ENCODE measurements at places on chromosomes 13 and 19. TPM values are rescaled to one million over a fixed set of nuclear protein-coding genes. Genes with fewer than 3 reads are reported as not detected.

DNA sequence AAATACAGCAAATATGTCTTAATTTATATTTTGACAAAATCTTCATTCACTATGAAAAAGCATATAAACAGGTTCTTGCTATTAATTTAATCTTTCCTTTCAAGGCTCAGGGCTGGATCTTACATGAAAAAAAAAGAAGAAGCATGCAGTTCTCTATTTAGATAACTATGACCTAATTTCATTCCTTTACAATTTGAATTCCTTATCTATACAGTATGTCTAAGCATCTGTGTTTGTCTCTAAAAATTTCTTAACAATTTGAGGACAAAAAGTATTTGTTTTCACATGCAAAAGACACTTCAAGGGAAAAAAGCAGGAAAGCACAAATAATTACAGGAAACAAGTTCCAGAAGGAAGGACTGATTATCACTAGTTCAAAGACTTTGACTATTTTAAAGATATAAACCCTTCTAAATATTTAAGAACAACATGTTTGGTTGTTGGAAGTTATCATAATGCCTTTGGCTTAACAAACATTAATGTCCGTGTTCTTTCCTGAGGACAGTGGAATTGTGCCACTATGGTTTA lies 157.5 kb downstream of the TBC1D4 start:
- DNase-seq: no peak

DNA sequence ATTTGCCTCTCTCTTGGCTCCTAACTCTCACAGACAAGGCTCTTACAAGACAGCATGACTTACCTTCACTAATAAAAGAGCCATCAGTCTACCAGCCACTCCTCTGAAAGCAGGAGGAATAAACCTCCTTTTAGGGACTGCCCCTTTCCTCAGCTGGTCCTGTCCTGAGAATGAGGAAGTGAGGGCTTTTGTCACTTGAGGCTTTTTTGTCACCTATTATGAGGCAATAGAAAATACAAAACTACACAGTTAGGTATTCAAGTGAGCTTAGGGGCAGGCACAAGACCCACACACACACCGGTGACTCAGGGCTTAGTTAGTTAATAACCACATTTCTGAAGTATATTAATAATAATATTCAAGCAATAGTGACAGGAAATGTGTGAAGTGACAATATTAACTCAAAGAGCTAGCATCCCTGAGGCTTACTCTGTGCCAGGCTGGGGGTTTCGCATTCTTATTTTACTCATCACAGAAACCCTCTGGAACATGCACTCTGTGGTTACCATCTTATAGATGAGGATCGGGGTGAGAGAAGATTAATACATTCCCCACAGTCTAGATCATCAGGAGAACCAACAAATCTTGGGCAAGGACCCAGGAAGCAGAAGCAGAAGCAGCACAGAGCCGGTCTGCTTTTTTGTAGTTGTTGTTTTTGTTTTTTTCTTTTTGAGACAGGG lies 379.9 kb downstream of the LIG4 start:
- peak; percentile 68 for DNase-seq

GRCh38 chr13:94419925-94420305 lies 59.6 kb downstream of the DCT start:
- DNase-seq: no peak

The GET3 gene
- total RNA-seq: 74.5 TPM

The ACP5 gene
- 9.8 TPM for total RNA-seq

- no peak for DNase-seq
Measured at GRCh38 chr19:30085394-30085793, 143.4 kb downstream of the URI1 start.

The CEACAM16 gene
- not detected for total RNA-seq

- peak; percentile 29 for DNase-seq
Measured at GRCh38 chr19:55146078-55146704, 2.8 kb downstream of the TNNT1 start.

- DNase-seq: no peak
Measured at GRCh38 chr13:26026211-26026610, 25.6 kb downstream of the SHISA2 start.

The CGB5 gene
- total RNA-seq: not detected

DNA sequence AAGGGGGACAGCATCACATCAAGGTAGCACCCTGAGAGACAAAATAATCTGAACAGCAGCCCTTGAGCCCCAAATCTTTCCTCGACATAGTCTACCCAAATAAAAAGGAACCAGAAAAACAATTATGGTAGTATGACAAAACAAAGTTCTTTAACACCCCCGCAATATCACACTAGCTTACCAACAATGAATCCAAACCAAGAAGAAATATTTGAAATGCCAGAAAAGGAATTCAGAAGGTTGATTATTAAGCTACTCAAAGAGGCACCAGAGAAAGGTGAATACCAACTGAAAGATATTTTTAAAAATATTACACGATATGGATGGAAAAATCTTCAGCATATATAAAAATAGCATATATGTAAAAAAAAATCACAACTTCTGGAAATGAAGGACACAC lies 252.9 kb upstream of the SLITRK6 start:
- DNase-seq: no peak

DNA sequence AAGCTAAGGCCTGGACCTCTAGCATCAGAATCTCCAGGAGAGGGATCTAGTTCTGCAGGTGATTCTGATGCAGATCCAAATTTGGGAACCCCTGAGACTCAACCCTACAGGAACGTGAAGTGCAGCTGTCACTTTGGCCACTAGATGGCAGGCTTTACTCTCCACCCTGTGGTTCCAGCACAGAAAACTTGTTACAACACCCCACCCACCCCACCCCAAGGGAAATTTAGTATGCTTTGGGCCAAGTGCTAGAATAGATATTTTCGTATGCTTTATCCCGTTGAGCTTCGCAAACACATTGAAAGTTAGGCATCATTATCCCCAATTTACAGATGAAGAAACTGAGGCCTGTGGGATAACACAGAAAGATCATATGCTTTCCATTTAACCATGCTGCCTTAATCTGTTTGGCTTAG lies 232.0 kb downstream of the B3GLCT start:
- peak; percentile 21 for DNase-seq

DNA sequence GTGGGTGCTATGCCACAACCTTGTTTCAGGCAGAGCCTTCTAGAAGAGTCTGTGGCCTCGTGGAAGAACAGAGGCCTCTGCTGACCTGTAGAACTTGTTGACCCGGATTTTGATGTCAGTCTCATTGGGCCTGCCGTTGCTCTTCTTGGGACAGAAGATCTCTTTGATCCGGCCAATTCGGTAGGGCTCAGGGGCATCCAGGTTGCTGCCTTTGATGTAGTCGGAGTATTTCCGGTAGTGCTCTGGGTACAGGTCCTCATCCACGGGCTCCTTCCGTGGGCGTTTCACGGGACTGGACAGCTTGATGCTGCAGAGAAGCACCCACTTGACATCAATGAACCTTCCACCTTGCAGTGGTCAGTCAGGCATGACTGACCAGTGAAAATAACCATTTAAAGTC lies 24.0 kb upstream of the EIF3G start:
- no peak for DNase-seq

The FAM83E gene
- 2.7 TPM for total RNA-seq

The PTGIR gene
- under 0.01 TPM for total RNA-seq

The CEACAM4 gene
- not detected for total RNA-seq

GRCh38 chr13:112229992-112230872 lies 145.9 kb upstream of the SPACA7 start:
- no peak for DNase-seq

DNA sequence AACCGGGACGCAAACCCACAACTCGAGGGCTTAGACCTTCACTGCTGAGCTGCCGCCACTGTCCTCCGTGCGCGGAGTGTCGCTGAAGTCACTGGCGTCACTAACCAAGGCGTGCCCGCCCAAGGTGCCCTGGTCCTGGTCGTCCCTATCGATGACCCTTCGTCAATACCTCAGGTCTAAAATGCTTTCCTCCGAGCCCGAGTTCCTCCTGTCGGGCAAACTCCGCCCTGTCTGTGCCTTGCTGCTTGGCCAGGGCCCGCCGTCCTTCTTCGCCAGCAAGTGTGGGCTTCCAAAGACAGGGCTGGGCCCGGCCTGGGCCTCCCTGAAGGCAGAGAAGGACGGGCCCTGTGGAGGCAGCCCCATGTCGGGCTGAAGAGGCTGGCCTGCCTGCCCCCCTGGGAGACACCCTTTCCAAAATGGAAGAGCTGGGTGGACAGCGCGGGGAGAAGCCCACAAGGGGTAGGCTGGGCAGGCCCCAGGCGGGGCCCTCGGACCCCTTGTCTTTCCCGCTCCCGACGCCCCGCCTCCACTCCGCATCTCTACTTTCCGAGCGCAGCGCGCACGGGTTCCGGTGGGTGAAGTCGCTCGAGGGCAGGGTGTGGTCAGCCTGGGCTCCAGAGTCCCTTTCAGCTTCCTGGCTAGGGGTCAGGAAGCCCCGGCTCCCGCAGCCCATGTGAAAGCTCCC lies 13.4 kb downstream of the RB1 start:
- no peak for DNase-seq

DNA sequence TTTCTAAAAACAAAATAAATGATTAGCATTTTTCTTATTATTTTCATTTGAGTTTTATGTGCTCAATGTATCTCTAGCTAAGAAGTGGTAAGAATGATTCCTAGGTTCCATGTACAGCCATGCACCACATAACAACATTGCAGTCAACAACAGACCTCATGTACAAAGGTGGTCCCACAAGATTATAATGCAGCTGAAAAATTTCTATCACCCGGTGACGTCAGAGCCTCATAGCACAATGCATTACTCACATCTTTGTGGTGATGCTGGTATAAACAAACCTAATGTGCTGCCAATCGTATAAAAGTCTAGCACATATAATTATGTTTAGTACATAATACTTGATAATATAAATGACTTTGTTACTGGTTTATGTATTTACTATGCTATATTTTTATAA lies 120.5 kb downstream of the SLC7A1 start:
- DNase-seq: no peak

The ICAM4 gene
- total RNA-seq: 1.5 TPM

DNA sequence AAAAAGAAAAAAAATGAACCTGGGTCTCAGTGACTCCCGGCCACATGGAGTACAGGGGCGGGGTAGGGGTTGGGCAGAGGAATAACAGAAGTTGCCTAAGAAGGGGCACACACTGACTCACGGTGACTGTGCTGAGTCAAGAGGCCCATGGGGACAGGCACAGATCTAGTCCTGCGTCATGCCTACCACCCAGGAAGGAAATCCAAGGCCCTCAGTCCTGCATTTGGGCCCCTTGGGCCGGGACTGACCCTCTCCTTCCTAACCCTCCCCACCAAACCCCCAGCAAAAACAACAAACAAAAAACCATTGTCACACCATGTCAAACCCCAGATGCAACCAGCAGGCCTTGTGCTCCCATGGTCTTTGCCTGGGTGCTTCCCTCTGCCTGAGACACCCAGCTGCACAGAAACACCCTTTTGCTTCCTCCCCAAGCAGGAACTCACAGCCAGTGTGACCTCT lies 9.6 kb upstream of the NOTCH3 start:
- DNase-seq: peak; percentile 57

GRCh38 chr19:952680-953444 lies 27.0 kb downstream of the ARID3A start:
- no peak for DNase-seq

- DNase-seq: no peak
Measured at GRCh38 chr19:35135389-35135909, 590 bp upstream of the LGI4 start.

The PRX gene
- total RNA-seq: 1.7 TPM

DNA sequence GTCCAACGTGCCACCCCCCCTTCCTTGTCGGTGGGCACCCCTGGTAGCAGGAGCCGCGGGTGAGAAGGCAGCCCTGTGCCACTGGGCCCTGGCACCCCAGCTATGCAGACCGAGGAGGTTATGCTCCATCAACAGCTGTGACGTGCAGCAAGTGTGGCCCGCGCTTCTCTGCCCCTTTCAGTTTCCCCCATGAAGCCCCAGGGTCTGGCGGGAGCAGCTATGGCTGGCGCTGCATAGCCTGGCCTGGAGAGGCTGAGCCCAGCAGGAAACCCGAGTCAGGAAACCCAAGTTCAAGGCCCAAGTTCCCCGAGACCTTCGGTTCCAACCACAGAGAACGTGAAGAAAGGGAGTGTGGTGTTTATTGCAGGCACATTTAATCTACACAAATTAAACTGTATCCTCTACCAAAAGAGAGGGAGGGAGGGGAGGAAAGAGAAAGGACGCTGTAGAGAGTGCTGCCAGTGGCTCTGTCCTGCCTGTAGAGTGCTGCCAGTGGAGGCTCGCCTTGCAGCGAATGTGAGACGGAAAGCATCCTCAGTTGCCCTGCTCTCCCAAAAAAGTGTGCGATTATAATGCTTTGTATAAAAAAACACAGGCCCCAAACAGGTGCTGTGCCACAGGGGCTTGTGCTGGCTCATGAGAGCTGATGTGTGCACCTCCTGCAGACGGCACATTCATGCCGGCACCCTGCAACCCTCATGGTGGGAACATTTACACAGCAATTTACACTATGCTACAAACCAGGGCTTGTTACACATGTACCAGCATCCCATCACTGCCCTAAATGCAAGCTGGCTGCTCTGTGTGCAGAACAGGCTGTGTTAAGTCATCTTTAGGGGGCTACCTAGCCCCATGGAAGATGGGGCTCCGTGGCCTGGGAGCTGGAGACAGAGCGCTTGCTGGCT lies 16.3 kb downstream of the POP4 start:
- no peak for DNase-seq

The TLE6 gene
- 1.6 TPM for total RNA-seq

The ADAMTSL5 gene
- total RNA-seq: 5.3 TPM

DNA sequence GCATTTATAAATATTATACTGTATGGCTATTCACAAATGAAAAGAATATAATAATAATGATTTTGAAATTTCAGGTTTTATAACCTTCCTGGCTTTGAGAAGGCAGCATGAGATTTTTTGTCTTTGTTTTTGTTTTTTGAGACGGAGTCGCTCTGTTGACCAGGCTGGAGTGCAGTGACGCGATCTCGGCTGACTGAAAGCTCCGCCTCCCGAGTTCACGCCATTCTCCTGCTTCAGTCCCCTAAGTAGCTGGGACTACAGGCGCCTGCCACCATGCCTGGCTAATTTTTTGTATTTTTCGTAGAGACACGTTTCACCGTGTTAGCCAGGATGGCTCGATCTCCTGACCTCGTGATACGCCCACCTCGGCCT lies 64.1 kb downstream of the ZNF429 start:
- no peak for DNase-seq

- peak; percentile 14 for DNase-seq
Measured at GRCh38 chr19:2150794-2151338, 500 bp downstream of the AP3D1 start.

The TJP3 gene
- 0.50 TPM for total RNA-seq

GRCh38 chr13:41352935-41353840 lies 42.1 kb downstream of the NAA16 start:
- peak; percentile 56 for DNase-seq
